ENCODE measurements at places on chromosomes 11 and 22. TPM values are rescaled to one million over a fixed set of nuclear protein-coding genes. Genes with fewer than 3 reads are reported as not detected.

DNA sequence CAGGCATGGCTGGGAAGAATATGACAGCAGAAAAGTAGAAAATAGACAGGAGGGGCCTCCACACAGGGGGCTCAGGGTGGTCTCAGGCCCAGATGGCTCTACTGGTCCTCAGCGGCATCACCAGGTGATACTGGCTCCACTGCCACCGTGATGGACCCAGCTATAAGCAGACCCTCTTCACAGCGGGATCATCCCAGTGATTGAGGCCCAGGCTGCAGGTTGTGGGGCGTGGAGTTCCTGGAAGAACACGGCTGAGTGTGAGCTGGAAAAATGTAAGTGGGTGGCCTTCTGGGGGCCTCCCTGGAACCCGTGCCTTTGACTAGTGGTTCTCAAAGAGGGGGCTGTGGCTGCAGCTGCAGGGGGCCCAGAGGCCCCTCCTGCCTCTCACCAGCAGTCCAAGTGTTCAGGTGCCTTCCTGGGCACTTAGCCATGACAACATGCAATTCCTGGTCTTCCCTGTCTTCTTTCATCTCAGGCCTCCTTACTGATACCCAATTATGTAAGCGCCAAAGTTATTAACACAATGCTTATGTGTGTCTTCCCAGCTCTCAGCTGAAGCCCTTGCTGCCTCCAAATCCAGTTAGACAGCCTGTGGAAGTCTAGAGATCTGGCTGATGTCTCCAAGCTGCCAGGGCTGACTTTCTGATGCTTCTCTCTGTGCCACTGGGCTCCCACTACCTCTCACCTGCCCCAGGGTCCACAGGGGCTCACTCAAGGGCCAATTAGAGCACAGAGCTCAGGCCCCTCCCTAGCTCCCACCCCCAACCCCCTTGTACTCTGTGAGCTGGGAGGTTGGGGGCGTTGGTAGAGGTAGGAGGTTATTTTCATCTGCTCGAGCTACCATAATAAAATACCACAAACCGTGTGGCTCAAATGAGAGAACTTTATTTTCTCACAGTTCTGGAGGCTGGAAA is 110.1 kb upstream of the LMO1 start:
- no peaks in the 10 kb centered on the region for H3K36me3 ChIP-seq
- H3K4me3 ChIP-seq: no peak overlapping the region
- H3K4me1 ChIP-seq: no peaks in the 10 kb centered on the region
- H3K27ac ChIP-seq: no peak overlapping the region
- DNase-seq: no peak

DNA sequence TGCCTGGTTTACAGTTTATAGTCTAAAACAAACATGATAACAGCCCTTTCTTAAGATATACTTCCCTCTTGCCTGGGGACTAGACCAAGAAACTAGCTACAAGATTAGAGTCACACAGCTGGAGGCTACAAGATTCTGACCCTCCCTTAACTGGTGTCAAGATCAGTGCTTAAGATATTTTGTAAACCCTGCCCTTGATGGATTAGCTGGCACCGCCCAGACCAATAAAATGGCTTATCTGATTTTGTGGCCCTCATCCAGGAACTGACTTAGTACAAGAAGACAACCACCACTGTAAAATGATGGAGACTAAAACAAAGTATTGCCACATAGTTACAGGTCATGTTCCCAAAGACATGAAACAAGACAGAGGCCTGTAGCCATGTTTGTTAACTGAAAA is 53.4 kb downstream of the FAM181B start:
- H3K4me1 ChIP-seq: no peaks in the 10 kb centered on the region
- no peaks in the 10 kb centered on the region for H3K36me3 ChIP-seq
- no peaks in the 10 kb centered on the region for H3K27me3 ChIP-seq

DNA sequence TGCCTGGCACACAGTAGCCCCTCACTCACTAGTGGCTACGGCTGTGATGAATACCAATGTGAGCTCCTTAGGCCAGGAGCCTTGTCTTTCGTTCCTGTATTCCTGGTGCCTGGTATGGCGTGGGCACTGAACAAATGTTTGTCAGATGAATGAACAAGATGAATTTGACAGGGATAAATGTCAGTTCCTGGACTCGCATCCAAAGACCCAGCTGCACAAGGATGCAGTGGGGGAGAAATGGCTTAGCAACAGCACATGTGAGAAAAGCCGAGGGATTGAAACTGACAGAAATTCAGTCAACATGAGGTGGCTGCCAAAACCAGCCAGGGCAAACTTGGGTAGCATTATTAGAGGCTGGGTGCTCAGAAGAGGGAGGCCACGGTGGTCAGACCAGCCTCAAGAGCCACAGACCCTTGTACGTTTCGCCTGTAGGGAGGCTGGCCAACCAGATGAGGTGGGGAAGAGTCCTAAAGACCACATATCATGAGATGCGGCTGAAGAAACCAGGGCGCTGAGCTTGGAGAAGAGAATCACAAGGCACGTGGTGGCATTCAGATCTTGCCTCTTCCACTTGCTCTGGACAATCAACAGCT is 7.7 kb upstream of the SLC22A8 start:
- H3K27me3 ChIP-seq: no peaks in the 10 kb centered on the region
- no peak overlapping the region for H3K27ac ChIP-seq
- DNase-seq: no peak
- peaks cover 6% of the 10 kb centered on the region for H3K4me1 ChIP-seq
- no peaks in the 10 kb centered on the region for H3K36me3 ChIP-seq

DNA sequence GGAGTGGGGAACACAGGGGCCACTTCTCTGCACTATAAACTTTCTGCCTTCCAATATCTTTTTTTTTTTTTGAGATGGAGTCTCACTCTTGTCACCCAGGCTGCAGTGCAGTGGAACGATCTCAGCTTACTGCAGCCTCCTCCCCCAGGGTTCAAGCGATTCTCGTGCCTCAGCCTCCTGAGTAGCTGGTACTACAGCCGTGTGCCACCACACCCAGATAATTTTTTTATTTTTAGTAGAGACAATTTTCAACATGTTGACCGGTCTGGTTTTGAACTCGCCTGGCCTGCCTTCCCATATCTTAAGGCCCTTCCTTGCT is 1.7 kb downstream of the SLC3A2 start:
- no peak for DNase-seq
- no peaks in the 10 kb centered on the region for H3K27me3 ChIP-seq
- peak overlapping the region; percentile 99 for H3K27ac ChIP-seq

- no peaks in the 10 kb centered on the region for H3K36me3 ChIP-seq
- peaks cover 63% of the 10 kb centered on the region for H3K4me1 ChIP-seq
- DNase-seq: no peak
These were observed 6.2 kb downstream of the CLCF1 start for GRCh38 chr11:67366961-67367760.

DNA sequence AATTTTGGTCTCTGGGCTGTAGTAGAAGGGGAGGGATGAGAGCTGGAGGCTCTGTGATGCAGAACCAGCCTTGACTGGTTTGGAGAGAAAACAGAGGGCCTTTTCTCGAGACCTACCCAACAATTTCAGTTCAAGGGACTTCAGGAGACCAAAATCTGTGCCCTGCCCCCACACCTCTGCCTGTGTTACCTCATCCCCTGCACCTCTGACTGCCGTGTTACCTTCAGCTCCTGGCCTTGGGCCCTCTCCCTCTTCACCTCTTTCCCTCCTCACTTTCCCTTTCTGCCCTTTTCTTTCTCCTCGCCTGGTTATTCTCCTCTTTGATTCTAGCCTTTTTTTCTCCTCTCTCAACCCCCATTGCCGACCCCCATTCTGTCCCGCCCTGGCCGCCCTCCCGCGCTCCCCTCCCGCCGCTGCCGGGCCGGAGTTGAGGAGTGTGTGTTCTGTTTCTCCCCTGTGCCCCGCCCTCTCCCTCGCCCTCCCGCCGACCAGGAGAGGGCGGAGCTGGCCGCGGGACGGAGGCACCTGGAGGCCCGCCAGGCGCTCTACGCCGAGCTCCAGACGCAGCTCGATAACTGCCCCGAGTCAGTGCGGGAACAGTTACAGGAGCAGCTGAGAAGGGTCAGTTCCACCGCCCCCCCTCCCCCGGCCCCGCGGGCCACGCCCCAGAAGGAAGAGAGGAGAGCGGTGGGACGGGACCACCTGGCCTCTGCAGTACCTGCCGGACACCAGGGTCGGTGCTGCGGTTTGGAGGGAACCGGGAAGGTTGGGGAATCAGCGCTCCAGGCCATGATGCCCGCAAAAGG is 27.2 kb downstream of the PHLDB1 start:
- H3K27ac ChIP-seq: peak overlapping the region; percentile 63
- peak overlapping the region; percentile 15 for H3K4me3 ChIP-seq
- no peaks in the 10 kb centered on the region for H3K36me3 ChIP-seq
- peaks cover 9% of the 10 kb centered on the region for H3K4me1 ChIP-seq
- peak; percentile 89 for DNase-seq

GRCh38 chr11:69067200-69067599 is 18.5 kb downstream of the TPCN2 start:
- no peak overlapping the region for H3K4me3 ChIP-seq
- no peaks in the 10 kb centered on the region for H3K36me3 ChIP-seq

- no peak overlapping the region for H3K4me3 ChIP-seq
- H3K27me3 ChIP-seq: no peaks in the 10 kb centered on the region
These were observed 24.1 kb downstream of the MAML2 start for GRCh38 chr11:96318850-96319249.

DNA sequence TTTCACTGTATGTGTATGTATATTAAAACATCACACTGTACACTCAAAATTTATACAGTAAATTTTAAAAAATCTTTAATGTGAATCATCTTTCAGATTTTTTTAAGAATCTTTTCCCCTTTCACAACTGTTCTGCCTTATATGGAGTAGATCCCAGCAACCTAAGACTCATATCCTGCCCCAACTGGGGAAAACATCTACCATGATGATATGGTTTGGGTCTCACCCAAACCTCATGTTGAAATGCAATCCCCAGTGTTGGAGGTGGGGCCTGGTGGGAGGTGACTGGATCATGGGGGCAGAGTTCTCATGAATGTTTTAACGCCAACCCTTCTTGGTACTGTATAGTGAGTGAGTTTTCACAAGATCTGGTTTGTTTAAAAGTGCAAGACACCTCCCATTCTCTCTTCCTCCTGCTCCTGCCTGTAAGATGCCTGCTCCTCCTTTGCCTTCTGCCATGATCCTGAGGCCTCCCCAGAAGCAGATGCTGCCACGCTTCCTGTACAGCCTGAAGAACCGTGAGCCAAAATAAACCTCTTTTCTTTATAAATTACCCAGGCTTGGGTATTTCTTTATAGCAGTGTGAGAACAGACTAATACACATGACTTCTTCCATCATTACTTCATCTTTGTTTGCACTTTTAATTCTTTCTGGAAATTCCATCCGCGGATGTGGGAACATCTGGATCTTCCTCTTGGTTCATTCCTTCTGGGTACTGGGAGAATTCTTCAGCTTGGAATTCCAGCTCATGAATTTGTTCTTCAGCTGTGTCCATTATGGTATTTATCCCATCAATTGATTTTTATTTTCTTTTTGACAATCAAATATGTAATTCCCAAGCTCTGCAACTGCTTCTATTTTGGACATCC is 36.9 kb downstream of the LINC01488 start:
- no peak for DNase-seq
- H3K27me3 ChIP-seq: no peaks in the 10 kb centered on the region
- H3K36me3 ChIP-seq: no peaks in the 10 kb centered on the region
- H3K4me1 ChIP-seq: no peaks in the 10 kb centered on the region
- no peak overlapping the region for H3K27ac ChIP-seq
- H3K4me3 ChIP-seq: no peak overlapping the region

DNA sequence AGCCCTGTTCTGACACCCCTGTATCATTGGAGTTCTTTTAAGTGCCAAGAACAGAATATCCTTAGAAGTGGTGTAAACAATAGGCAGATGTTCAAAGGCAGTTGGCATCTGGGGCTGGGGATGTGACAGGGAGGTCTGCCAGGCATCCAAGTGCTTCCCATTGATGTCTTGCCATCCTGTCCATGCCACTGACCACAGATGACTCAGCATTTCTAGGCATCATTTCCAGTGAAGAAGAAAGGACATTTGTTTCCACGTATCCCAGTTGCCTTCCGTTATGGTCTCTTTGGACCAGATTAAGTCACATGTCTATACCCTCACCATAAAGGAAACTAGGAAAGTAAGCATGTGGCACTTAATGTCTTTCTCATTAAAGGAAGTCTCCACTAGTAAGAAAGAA is 76.7 kb upstream of the BARX2 start:
- DNase-seq: no peak
- no peak overlapping the region for H3K4me3 ChIP-seq
- no peaks in the 10 kb centered on the region for H3K27me3 ChIP-seq

- no peaks in the 10 kb centered on the region for H3K4me1 ChIP-seq
- no peaks in the 10 kb centered on the region for H3K36me3 ChIP-seq
- no peaks in the 10 kb centered on the region for H3K27me3 ChIP-seq
- no peak overlapping the region for H3K4me3 ChIP-seq
These were observed 68.4 kb downstream of the TRAF6 start for GRCh38 chr11:36441610-36442208.

- H3K27me3 ChIP-seq: no peaks in the 10 kb centered on the region
- DNase-seq: no peak
- no peak overlapping the region for H3K4me3 ChIP-seq
- H3K36me3 ChIP-seq: no peaks in the 10 kb centered on the region
These were observed 493.9 kb downstream of the MN1 start for GRCh38 chr22:27307545-27308247.

GRCh38 chr11:17687946-17688670 is 31.3 kb upstream of the MYOD1 start:
- DNase-seq: no peak
- no peak overlapping the region for H3K4me3 ChIP-seq

GRCh38 chr11:68842427-68843051 is 823 bp upstream of the CPT1A start:
- peaks cover 19% of the 10 kb centered on the region for H3K4me1 ChIP-seq
- no peaks in the 10 kb centered on the region for H3K27me3 ChIP-seq
- peak overlapping the region; percentile 90 for H3K4me3 ChIP-seq

DNA sequence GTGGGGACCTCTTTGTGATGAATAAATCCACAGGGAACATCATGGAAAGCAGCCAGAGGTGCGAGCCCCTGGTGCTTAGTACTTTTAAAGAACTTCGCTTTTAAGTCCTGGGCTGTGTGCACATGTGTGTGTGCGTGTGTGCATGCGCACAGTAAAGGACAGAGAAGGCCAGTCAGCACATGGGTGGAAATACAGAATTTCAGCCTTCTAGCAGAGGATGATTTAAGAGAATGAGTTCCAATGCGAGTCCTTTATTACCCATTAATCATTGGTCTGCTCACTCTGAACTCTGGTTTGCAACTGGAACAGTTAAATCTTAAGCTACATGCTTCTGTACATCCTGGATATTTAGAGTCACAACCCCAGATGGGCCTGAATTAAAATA is 18.9 kb downstream of the TEAD1 start:
- no peaks in the 10 kb centered on the region for H3K36me3 ChIP-seq
- H3K27me3 ChIP-seq: no peaks in the 10 kb centered on the region
- peaks cover 13% of the 10 kb centered on the region for H3K4me1 ChIP-seq
- no peak for DNase-seq
- no peak overlapping the region for H3K4me3 ChIP-seq

DNA sequence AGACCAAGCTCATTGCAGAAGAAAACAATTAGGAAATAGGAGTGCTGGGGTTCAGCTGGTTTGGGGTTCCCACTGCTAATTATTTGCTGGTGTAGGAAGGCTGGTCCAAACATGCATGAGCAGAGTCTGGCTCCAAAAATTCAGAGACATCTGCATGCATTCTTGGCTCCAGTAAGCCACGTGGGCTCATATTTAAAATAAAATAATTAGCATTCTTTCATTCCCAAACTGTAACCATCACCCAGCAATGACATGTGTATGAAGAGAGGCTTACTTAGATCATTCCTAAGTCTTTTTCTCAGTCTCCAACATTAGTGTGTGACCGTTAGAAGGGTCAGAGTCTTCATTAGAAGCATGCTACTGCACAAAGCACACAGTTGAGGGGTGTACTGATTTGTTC is 58.4 kb downstream of the EFCAB6 start:
- no peak overlapping the region for H3K27ac ChIP-seq
- H3K4me1 ChIP-seq: no peaks in the 10 kb centered on the region
- H3K4me3 ChIP-seq: no peak overlapping the region

Gene MRGPRX3
- not detected for total RNA-seq

Gene SLC17A6
- not detected for total RNA-seq

Gene CECR2
- 0.85 TPM for total RNA-seq

Gene MAML2
- total RNA-seq: 8.4 TPM

Gene HTR3A
- total RNA-seq: 0.95 TPM

Gene APLNR
- 0.47 TPM for total RNA-seq

Gene POLR2L
- total RNA-seq: 37.8 TPM

All from Peyer's patch (tissue), 4 donors.